ENCODE measurements at places on chromosomes 13 and 19.
A peak's percentile ranks its signal among the peaks of the same experiment; 100 is the strongest.

DNA sequence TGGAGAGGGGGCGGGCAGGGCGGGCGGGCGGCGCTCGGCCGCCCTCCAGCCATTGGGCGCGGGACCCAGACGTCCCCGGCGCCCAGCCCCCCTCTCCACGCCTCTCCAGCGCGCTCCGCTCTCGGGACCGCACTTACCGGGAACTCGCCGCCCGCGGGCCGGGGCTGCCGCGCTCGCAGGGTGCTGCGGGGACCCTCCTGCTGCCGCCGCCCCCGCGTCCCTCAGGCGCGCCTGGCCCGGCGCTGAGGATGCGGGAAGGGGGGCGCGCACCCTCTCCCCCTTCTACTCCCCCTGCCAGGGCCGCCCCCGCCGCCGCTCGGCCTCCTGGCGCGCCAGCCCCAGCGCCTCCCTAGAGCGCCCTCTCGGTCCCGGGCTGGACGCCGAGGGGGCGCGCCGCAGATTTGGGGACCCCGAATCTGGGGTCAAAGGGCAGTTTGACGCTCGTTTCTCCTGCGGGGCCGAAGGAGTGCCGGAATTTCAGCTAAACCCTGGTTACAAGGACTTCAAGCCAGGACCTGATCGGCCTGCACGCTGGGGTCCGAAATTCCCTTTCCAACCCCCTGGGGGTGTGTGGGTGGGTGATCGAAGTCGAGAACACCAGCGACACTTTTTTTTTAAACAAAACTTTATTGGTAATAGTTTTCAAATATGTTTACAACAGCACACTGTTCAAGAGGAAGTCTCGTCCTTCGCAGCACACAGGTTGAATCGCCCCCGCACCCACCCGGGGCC, 696 bp upstream of the SAMD1 start:
- DNase-seq, result peak; percentile 50

DNA sequence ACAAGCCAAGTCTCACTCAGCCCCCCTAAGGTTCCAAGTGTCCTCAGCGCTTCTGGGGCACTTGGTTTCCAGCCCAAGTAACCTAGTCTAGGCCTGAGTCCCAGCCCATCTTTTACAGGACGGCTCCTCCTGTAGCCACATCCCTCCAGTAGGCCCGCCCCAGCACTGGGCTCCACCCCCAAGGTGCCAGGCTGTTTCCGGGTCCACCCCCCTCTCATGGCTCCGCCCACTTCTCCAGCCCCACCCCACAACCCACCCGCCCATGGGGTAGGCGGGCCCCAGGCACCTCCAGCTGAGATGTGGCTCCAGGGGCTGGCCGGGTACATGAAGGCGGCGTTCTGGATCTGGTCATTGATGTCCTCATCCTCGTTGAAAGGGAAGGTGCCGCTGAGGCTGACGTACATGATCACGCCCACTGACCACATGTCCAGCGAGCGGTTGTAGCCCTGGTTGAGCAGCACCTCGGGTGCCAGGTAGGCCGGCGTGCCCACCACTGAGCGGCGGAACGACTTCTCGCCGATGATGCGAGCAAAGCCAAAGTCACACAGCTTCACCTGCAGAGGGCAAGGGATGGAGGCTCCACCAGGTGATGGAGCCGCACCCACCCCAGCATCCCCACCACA, 17.2 kb upstream of the DACT3 start:
- peak; percentile 50 for DNase-seq

GRCh38 chr19:2064788-2065524, 13.9 kb upstream of the MKNK2 start:
- no peak for DNase-seq

DNA sequence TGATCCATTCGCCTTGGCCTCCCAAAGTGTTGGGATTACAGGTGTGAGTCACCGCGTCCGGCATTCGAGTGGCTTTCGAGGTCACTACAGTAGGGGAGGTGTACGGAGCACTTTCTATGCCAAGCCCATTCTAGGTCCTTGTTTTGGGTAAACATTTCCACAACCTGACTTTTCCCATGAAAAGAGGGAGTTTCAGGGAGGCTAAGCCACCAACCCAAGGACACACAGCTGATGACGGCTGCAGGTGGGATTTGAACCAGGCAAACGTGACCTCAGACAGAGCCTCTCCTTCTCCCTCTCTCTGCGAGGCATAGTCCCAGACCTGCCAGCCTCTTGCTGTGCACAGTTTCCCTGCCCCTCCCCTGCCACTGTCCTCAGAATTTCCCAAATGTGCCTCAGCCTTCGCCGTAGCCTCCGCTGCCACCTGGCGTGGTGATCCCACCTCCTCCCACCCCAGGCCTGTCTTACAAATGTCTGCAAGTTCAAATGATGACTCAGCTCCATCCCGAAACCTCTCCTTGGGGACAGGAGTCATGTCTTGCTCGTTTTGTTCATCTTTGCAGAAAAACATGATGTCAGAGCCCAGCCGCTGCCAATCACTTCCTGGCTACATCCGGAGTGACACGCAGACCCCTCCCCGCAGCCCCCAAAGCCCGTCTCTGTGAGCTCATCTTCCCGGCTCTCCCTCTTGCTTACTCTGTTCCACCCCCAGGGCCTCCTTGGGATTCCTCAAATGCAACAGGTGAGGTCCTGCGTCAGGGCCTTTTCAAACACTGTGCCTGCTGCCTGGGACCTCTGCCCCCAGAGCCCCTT, 6.6 kb upstream of the GADD45B start:
- DNase-seq, result no peak

DNA sequence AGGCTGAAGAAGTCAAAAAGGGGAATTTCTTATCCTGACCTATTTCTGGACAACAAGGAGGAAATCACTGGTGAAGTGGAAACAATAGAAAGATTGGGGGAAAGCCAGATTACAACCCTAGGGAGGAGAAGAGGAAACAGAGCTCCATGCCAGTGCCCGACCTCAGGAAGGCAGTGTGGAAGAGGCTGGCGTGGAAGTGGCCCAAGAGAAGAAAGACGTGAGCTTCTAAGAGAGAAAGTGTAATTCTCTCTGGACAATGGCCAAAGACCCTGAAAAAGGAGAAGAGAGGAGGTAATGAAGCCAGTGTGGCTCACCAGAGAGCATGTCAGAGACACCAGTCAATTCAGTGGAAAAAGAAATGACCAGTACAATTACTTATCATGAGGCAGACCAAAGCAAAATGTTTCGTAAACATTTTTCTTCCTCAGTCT, 52.6 kb upstream of the URAD start:
- DNase-seq, result no peak

DNA sequence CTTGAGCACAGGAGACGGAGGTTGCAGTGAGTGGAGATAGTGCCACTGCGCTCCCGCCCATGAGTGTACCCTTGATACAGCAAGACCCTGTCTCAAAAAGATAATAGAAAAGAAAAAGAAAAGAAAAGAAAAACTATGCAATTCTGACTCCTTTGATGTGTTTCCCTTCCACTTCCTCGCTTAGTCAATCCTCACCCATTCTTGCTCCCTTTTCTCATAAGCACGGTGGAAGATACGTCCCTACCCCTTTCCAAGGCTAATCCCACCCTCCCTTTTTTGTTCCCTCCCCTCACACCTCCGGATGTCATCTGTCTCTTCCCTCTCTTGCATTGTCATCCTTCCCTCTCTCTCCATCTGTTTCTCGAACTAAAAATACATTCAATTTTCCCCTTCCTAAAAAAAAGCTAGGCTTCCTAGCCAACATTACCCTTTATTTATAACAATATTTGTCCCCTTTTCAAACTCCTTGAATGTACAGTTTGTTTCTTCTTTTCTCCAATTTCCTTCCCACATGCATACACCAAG, 40.5 kb upstream of the ITM2B start:
- DNase-seq, result no peak

DNA sequence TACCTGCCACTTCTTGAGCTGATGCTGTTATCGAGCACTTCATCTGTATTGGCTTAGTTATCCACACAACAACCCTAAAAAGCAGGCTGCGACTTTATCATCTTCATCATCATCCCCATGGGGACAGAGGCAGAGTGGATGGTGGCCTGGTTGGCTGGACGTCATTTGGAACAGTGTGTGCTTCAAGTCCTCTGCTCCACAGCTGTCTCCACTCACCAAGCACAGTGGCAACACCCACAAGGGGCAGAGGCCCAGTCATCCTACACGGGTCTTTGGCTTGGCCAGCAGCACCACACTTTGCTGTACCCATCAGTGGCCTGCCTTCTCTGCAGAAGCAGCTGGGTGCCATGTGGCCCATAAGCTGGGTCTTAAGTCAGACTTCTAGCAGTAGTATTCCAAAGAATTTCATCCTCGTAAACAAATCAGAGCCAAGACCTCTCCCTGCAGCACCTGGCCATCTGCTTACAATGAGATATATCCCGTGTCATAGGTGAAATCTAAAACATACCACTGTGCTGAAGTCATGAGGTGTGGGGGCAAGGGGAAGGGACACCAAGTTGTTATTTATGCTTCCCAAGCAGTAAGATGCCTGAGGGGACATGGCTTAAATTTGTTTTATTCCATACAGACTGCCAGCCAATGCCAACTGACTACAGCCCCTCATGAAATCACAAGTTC, 47.9 kb upstream of the EPHX3 start:
- no peak for DNase-seq

DNA sequence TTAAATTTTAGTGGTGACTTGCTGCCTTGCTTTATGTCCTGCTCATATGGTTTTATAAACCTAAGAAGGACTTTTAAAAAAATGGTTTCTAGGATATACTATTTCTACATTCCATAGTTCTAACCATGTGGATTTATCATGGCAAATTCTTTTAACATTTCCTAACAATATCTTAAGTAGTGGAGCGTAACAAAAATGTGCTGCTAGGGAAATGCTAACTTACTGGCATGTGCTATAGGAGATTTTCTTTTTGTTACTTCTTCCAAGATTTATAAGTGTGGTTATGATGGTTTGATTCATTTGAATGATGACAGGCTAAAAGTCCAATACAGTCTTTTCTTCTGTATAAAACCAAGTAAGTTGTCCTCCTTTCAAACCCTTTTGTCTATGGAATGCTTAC, 713.7 kb downstream of the SLITRK1 start:
- no peak for DNase-seq

- no peak for DNase-seq
These were observed 126.5 kb downstream of the ZNF536 start for GRCh38 chr19:30498707-30499106.

GRCh38 chr19:2375353-2376121, 15.5 kb downstream of the TMPRSS9 start:
- DNase-seq, result no peak

GRCh38 chr19:29292153-29292552, 79.2 kb upstream of the UQCRFS1 start:
- DNase-seq, result no peak

DNA sequence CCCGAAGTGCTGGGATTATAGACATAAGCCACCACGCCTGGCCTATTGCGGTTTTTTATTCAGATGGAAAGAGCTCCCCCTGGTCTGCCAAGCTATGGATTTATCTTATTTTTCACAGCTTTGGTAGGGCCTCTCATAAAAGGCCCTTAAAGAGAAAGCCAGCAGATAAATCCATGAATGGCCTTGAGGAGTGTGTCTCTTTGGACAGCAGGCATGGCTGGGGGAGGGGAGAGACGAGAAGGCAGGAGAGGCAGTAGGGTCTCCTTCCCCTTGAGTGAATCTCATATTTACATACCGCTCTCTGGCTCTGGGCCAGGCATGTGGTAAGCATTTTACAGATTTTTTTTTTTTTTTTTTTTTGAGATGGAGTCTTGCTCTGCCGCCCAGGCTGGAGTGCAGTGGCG, 25.2 kb downstream of the MARK4 start:
- DNase-seq, result no peak

DNA sequence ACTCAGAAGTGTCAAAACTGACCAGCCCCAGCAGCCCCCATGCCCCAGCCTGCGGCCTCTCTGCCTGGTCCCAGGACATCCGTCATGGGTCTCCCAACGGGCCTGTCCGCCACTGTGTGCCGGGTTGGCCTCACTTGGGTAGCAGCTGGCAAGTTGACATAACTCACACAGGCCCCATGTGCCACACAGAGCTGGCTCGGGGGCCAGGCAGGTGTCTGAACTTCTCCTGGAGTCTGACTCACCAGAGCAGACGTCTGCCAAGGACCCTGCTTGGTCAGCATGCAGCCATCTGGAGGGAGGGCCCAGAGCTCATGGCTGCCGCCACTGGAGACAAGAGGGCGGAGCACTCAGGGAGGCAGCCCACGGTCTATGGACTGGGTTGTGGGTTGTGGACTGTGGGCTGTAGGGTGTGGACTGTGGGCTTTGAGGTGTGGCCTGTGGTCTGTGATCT, 32.0 kb upstream of the TMEM255B start:
- no peak for DNase-seq

GRCh38 chr13:97058391-97058790, 64.1 kb upstream of the OXGR1 start:
- DNase-seq, result no peak

GRCh38 chr19:48509467-48510194, 2.0 kb downstream of the LMTK3 start:
- no peak for DNase-seq

DNA sequence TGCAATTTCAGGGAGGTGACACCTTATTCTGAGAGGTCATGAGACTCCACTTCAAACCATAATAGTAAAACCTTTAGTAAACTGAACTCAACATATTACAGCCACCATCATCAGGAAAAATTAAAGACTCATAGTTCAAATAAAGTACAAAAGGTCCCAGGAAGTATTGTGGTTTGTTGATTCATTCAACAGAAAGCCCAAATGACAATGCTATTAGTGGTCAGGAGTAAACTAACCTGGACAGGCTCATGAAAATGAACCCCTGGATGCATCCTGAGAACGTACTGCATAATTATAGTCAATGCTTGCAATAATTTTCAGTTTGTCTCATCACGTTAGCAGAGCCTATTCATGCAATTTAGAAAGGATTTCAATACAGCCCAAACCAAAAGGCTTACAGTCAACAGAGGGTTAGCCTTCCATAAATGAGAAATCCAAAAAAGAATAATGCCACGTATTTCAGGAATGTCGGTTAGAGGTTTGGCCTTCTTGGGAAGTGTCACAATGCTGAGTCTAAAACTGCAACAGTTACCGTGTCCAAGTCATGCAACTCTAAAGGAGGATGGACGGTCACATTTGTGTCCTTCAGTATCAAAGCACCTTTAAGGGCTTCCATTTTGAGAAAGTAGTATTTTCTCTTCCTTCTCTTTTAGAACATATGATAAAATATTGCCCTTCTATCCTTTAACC, 280.8 kb downstream of the ABCC4 start:
- DNase-seq, result no peak

DNA sequence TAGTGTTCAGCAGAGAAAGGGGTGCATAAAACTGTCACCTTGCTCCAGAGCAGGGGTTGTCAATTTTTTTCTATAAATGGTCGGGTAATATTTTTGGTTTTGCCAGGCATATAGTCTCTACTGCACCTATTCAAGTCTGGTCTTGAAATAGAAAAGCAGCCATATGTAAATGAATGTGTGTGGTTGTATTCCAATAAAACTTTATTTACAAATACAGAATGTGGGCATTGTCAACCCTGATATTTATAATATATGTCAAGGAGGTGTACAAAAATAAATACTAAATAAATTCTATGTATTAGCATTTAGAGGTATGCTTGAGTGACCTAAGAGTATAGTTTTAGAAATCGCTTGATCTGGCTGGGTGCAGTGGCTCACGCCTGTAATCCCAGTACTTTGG, 97.6 kb upstream of the SPRY2 start:
- DNase-seq, result no peak

- no peak for DNase-seq
These were observed 1218.6 kb downstream of the PCDH17 start for GRCh38 chr13:58850161-58850560.
